ENCODE measurements at places on chromosomes 16 and 17.

DNA sequence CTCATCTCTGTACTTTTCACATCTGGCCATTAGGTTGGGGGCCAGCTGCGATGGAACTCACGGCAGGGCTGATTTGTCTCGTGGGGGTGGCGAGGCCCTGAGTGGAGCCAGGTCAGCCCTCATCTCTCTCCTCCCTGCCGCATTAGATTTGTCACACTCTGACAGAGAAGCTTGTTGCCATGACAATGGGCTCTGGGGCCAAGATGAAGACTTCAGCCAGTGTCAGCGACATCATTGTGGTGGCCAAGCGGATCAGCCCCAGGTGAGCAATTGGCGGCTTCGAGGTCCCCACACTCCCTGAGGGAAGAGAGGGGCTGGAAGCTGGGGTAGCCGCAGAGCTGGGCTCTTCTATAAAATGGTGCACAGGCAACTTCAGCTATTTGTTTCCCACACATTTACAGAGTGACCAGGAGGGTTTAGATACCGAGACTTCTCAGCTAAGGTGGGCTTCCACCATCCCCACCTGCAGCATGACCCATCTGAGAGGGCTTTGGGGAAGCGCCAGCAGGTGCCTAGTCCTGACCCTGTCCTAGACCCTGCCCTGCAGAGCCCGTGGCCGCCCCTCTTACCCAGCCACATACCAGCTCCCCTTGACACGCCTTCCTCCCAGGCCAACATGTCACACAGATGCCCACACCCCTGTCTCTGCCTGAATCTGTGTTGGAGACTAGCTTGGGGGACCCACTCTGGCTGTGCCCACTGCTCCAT, 8.4 kb downstream of the TMEM98 start:
- DNase-seq, result no peak

DNA sequence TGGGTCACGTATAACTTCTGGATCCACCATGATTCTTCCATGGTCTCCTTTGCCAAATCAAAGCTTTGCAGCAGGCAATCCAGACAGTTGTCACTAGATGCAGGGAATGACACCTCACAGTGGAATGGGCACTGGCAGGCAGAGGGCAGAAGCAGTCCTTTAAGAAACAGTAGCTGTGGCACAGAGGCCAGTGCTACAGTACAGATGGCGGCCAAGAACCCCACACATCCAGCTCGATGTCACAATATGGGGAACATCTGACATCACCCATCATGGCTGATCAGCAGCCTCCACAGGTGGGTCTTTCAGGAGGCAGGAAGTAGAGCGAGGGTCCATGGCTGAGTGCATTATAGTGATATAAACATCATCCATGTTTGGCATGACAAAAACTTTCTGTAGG, 18.8 kb upstream of the ERN1 start:
- DNase-seq, result no peak

- no peak for DNase-seq
Measured at GRCh38 chr17:58944166-58944565, 162.5 kb downstream of the TRIM37 start.

DNA sequence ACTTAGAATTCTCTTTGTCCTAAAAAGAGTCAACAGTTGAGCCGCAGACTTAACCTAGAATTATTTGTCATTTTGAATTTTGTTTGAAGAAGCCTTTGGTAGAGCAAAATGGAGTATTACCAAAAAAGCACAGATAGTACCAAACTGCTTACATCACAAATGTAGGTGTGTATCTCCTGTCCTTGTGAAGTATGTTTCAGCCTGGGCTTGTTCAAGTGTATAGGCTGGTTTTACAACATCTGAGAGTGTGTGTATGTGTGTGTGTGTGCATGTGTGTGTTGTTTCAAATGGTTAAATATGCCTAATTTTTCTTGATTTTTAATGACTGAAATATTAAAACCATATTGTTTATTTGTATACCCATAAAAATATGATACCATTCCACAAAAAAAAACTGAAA, 188.7 kb upstream of the AXIN2 start:
- no peak for DNase-seq

DNA sequence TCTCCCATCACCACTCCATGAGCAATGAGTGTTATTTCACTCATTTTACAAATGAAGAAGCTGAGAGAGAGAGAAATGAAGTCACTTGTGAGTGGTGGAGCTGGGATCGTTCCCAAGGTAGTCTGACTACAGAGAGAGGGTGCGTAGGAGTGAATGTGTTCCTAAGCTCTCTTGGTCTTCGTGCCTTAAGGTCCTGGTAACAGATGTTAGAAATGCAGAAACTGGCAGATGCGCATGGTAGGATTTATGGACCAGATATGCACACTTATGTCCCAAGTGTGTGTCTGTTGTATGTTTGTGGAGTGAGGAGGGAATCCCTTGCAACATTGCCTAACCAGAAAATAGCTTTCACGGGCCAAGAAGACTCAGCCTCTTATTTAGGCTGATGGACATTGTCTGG, 93.2 kb upstream of the ZNF469 start:
- DNase-seq, result no peak

All from HuH-7 (cell line).